ENCODE measurements at places on chromosomes 16 and 17.
A peak's percentile ranks its signal among the peaks of the same experiment; 100 is the strongest.

GRCh38 chr17:77420095-77420803 is 279.5 kb downstream of the SEC14L1 start:
- DNase-seq: no peak

- DNase-seq: no peak
These were observed 25.3 kb downstream of the GINS3 start for GRCh38 chr16:58417600-58417999.

- no peak for DNase-seq
These were observed 616.7 kb downstream of the KCNJ2 start for GRCh38 chr17:70786081-70786480.

DNA sequence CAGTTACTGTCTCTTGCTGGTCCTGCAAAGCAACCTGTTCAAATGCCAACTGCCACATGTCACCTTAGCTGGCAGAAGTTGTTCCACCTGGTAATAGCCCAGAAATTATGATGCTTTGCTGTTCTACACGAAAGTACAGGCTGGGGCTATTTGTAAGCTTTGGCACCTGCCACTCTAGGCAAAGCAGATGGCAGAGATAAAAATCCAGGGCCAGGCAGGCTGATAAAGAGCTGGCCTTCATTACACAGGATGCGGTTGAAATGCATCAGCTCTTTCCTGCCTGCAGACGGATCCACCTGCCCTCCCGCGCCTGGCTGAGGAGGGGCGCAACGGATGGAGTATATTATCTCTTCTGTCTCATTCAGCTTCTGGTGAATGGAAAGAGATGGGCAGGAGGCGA is 29.3 kb upstream of the KDM8 start:
- peak; percentile 40 for DNase-seq

GRCh38 chr17:13592427-13592826 is 9.3 kb downstream of the HS3ST3A1 start:
- no peak for DNase-seq

Measured in T follicular helper cell (primary cell).